ENCODE measurements at places on chromosomes 12 and 14.

- H3K27me3 ChIP-seq, result no peaks in the 10 kb centered on the region
- H3K4me1 ChIP-seq, result peaks cover 13% of the 10 kb centered on the region
- peak overlapping the region; percentile 94 for H3K27ac ChIP-seq
- H3K36me3 ChIP-seq, result peaks cover 3% of the 10 kb centered on the region
- H3K4me3 ChIP-seq, result no peak overlapping the region
These were observed 13.8 kb upstream of the SLC38A2 start for GRCh38 chr12:46386360-46386867.

- no peaks in the 10 kb centered on the region for H3K36me3 ChIP-seq
- peaks cover 34% of the 10 kb centered on the region for H3K4me1 ChIP-seq
- no peak overlapping the region for H3K27ac ChIP-seq
- no peak for DNase-seq
These were observed 14.6 kb upstream of the NUDT14 start for GRCh38 chr14:105195522-105196264.

DNA sequence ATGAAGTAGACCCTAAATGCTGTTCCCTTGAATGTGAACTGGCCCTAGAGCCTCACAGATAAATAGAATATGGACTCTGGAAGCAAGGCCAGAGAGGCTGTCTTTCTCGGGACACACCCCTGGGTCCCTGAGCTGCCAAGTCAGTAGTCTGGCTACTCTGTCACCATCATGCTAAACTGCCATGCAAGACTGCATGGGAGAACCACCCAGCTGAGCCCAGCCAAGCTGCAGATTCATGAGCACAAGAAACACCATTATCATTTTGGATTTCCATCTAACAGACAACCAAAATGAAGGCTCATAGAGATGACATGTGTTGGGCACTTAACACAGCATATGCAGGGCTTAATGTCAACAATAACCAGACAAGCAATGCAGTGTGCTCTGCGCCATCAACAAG is 53.3 kb downstream of the CHGA start:
- no peak overlapping the region for H3K27ac ChIP-seq
- H3K36me3 ChIP-seq, result peaks cover 6% of the 10 kb centered on the region
- no peak for DNase-seq
- H3K4me1 ChIP-seq, result peaks cover 1% of the 10 kb centered on the region
- no peaks in the 10 kb centered on the region for H3K27me3 ChIP-seq
- no peak overlapping the region for H3K4me3 ChIP-seq

GRCh38 chr14:102362545-102363181 is at the start of the genes CINP and TECPR2:
Gene CINP (minus strand): TSS chr14:102362890. CDS start chr14:102362851, 39 bp downstream.
Gene TECPR2 (plus strand): TSS chr14:102362941. CDS start chr14:102376722, 13,781 bp downstream.
- H3K4me1 ChIP-seq, result peaks cover 9% of the 10 kb centered on the region
- H3K36me3 ChIP-seq, result peaks cover 26% of the 10 kb centered on the region
- H3K27ac ChIP-seq, result peak within 1 kb of the TSS; percentile 75
- peak; percentile 96 for DNase-seq

DNA sequence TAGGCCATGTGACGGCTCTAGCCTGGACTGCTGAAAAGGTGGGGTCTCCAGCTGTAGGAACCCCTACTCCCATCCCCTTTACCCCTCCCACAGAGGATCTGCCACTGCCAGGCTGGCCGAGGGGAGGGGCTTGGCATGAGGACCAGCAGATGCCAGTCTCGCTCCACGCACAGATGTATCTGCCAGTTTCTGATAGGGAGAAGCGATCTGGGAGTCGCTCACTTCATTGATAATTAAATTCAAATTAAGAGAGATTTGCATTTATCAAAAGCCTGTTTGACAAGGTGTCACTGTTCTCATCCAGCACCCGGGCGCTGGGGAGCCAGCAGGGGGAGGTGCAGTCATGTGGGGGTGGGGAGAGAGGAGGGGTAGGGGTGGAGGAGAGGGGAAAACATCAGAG is 217.6 kb upstream of the MYL2 start:
- no peaks in the 10 kb centered on the region for H3K36me3 ChIP-seq
- H3K4me3 ChIP-seq, result no peak overlapping the region
- no peaks in the 10 kb centered on the region for H3K27me3 ChIP-seq
- no peaks in the 10 kb centered on the region for H3K4me1 ChIP-seq

DNA sequence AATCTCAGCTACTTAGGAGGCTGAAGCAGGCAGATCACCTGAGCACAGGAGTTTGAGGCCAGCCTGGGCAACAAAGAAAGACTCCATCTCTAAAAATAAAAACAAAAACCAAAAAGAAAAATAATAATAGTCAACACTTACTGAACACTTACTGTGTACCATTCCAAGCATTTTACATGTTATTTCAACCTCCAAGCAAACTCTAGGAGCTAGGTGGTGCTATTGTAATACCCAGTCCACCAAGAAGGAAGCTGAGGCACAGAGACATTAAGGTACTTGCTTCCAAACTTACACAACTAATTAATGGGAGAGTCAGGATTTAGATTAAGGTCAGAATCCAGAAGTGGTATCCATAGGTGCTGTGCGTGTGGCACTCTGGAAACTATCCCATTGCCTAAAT is 13.7 kb upstream of the OR6J1 start:
- peaks cover 12% of the 10 kb centered on the region for H3K4me1 ChIP-seq
- H3K4me3 ChIP-seq, result no peak overlapping the region
- H3K36me3 ChIP-seq, result no peaks in the 10 kb centered on the region
- no peaks in the 10 kb centered on the region for H3K27me3 ChIP-seq
- H3K27ac ChIP-seq, result peak overlapping the region; percentile 98
- DNase-seq, result peak; percentile 58

DNA sequence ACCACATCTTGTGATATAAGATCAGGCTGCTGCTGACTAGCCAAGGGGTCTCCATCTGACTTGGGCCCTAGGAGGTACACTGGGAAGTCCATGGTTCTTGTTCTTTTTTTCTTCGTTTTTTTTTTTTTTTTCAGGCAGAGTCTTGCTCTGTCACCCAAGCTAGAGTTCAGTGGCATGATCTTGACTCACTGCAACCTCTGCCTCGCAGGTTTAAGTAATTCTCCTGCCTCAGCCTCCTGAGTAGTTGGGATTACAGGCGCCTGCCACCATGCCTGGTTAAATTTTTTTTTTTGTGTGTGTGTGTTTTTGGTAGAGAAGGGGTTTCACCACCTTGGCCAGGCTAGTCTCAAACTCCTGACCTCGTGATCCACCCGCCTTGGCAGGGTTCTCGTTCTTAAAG is 178.2 kb downstream of the RMST start:
- no peaks in the 10 kb centered on the region for H3K36me3 ChIP-seq
- H3K4me3 ChIP-seq, result no peak overlapping the region
- no peaks in the 10 kb centered on the region for H3K27me3 ChIP-seq
- DNase-seq, result peak; percentile 10

- H3K36me3 ChIP-seq, result no peaks in the 10 kb centered on the region
- no peaks in the 10 kb centered on the region for H3K4me1 ChIP-seq
- DNase-seq, result no peak
- H3K27me3 ChIP-seq, result no peaks in the 10 kb centered on the region
These were observed 150.9 kb upstream of the FRMD6 start for GRCh38 chr14:51500776-51501175.

GRCh38 chr12:27561535-27562350 is 37.7 kb downstream of the PPFIBP1 start:
- H3K4me3 ChIP-seq, result no peak overlapping the region
- peaks cover 6% of the 10 kb centered on the region for H3K36me3 ChIP-seq
- no peak overlapping the region for H3K27ac ChIP-seq

DNA sequence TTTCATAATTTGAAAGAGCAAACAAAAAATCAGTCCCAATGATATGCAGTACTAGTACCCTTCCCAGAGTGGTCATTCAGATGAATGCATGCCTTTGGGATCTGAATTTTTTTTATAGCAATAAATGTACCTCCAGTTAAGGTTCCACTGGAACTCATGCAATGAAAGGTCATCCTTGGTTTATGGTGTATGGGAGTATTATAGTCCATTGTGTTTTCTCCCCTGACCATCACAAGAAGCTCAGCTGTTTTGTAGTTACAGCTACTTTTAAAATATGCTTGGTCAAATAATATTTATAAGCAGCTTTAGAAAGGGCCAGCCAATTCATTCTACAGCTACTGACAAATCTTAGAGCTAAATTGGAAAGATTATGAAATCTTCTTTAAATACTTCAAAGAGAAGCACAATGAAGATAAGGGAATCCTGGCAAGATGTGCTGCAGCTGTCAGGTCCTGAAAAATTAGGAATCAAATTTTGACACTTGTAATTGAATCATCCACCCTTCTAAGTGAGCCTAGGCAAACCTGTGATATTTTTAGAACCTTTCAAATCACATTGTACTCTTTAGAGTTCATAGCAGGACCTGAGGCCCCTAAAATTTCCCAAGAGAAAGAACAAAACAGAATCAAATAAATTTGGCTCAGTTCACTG is 46.5 kb downstream of the IFT81 start:
- no peak overlapping the region for H3K27ac ChIP-seq
- no peaks in the 10 kb centered on the region for H3K4me1 ChIP-seq
- no peaks in the 10 kb centered on the region for H3K27me3 ChIP-seq
- no peak overlapping the region for H3K4me3 ChIP-seq
- H3K36me3 ChIP-seq, result peaks cover 7% of the 10 kb centered on the region
- DNase-seq, result no peak

- H3K27ac ChIP-seq, result peak overlapping the region; percentile 41
- H3K4me3 ChIP-seq, result no peak overlapping the region
These were observed 45.8 kb upstream of the TMED10 start for GRCh38 chr14:75222208-75222701.

DNA sequence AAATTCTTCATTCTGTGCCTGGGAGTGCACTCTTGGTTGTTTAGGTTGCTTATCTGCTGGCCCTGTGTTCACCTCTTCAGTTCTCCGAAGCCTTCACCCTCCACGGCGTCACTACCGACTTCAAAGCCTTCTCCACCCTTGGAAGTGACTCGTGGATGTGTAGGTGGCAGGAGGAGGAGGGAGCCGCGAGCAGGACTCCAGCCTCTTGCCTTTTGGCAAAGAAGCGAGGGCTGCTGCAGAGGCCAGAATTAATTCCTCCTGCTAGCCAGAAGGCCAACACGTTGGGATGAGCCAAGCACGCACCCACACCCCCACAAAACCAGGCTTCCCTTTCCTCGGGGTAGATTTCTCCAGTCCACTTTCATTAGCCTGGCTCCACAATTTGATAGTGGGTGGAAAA is 86.5 kb downstream of the TBX5 start:
- DNase-seq, result no peak
- no peak overlapping the region for H3K27ac ChIP-seq
- H3K27me3 ChIP-seq, result peaks cover 5% of the 10 kb centered on the region
- no peaks in the 10 kb centered on the region for H3K36me3 ChIP-seq
- H3K4me1 ChIP-seq, result no peaks in the 10 kb centered on the region

GRCh38 chr12:62914443-62915203 is 20.3 kb downstream of the PPM1H start:
- H3K4me1 ChIP-seq, result peaks cover 4% of the 10 kb centered on the region
- H3K4me3 ChIP-seq, result no peak overlapping the region
- peaks cover 45% of the 10 kb centered on the region for H3K27me3 ChIP-seq
- no peak overlapping the region for H3K27ac ChIP-seq
- H3K36me3 ChIP-seq, result no peaks in the 10 kb centered on the region

DNA sequence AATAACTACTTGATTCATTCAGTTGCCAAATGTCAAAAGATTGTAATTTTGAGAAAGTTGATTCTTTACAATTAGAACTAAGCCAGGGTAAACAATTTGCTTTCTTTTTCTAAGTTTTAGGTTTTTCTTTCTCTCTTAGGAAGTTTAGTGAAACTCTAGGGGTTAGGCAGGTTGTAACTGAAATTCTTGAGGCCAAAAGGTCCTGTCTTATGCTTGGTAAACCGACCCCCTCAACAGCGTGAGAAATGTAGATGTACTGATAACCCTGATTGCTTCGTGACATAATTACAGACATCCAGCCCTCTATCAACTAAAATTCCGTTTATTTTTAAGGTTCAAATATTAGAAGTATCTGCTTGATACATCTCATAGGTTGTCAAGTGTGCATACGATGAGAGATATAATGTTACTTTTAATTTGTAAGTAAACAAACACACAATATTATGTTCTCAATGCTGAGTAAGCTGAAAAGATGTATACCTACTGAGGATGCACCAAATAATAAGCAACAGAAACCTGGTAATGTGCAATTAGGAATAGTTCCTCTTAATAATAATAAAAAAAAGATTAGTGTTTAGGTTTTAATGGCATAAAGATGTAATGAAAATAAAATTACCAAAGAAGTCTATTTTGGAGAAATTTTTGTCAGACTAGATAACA is 7.2 kb downstream of the FUT8 start:
- DNase-seq, result no peak
- peaks cover 5% of the 10 kb centered on the region for H3K4me1 ChIP-seq
- H3K27me3 ChIP-seq, result no peaks in the 10 kb centered on the region
- no peak overlapping the region for H3K4me3 ChIP-seq
- no peak overlapping the region for H3K27ac ChIP-seq

DNA sequence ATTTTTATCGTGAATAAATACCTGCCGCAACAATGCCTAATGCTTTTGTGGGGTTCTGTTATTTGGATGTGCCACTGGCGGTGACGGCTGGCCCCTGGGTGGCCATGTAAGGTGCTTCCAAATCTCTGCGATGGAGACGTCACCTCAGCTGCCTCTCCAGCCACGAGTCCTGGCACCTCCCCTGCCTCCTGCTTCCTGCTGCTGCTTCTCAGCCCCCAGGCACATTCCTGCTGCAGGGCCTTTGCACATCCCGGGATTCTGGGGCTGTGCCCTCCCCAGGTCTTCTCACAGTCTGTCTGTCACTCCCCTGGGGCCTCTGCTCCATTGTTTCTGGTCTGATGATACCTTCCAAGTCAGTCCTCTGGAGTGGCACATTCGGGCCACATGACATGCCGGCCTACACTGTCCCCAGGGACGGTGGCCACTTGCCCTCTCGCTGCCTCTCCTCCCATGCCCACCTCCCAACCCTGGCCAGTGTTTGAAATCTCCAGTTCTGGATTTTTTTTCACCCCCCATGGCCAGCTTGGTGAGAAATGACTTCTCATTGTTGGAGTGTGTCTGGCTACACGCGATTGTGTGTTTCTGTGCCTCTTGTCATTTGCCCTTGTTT is 151.8 kb downstream of the KIF26A start:
- DNase-seq, result no peak
- H3K27me3 ChIP-seq, result no peaks in the 10 kb centered on the region
- H3K27ac ChIP-seq, result no peak overlapping the region
- no peaks in the 10 kb centered on the region for H3K4me1 ChIP-seq
- H3K4me3 ChIP-seq, result no peak overlapping the region

DNA sequence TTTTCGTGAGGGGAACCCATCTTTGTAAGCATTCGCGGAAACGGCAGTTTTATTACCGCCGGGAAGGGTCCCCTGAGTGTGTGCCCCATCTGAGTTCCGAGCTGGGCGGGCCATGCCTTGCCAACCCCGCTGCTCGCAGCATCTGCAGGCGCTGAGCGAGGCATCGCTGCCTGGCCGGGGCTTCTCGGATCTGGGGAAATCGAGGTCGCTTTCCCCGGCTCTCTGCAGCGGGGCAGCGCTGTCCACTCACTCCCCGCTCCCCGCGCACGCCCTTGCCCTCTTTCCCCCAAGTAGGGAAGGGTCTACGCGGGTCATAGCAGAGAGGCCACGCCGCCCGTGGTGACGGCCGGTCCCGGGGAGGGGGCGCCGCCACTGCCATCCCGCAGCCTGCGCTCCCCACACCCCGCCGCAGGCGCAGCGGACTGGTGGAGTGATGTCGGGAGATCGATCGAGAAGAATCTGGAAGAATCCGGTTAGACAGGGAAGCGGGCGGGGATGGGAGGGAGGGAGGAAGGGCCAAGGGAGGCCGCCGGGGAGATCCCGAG is 507 bp upstream of the FKBP4 start:
- no peak overlapping the region for H3K27ac ChIP-seq
- H3K27me3 ChIP-seq, result peaks cover 9% of the 10 kb centered on the region
- H3K36me3 ChIP-seq, result peaks cover 14% of the 10 kb centered on the region
- no peak for DNase-seq

Measured in mesenchymal stem cell (in vitro differentiated cells and primary cell).